Effector memory CD4-positive, alpha-beta T cell (primary cell): ENCODE measurements at places on chromosomes 7 and 10.

- no peak for DNase-seq
These were observed 87.5 kb upstream of the ZNF92 start for GRCh38 chr7:65285906-65286864.

GRCh38 chr7:29397398-29397797, 166.2 kb upstream of the PRR15 start:
- no peak for DNase-seq

GRCh38 chr7:19116121-19117090, 1.0 kb downstream of the TWIST1 start:
- no peak for DNase-seq

DNA sequence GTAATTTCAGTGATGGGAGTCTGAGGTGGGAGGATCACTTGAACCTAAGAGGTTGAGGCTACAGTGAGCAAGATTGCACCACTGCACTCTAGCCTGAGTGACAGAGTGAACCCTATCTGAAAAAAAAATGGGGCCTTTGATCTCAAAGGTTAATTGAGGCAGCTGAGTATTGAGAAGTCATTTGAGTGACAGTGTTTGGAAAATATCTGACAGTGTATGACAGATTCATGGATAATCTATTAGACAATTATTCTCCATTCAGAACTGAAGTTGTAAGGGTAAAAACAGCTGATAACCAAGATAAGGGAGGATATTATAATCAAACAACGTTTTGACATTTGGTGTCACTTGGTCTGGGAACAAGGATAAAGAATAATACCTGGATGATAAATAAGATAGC, 50.9 kb upstream of the CD36 start:
- no peak for DNase-seq

- DNase-seq: no peak
These were observed 53.3 kb upstream of the TCF7L2 start for GRCh38 chr10:112896722-112897121.

DNA sequence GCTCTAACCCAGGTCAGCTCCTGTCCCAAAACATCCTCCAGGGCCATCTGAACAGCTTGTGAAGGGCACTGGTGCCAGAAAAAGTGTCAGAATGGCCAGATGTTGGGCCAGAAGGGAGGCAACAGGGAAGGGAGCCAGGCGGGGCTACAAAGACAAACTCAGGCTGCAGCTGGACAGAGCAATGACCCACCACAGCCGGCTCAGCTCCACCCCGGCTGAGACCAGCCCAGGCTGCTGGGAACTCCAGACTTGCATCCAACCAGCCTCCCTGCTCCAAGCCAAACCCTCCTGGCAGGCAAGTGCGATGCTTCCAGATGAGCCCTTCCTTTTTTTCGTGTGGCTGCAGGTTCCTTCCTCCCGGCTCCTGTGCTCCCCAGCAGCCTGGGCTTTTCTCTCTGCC, 466.9 kb downstream of the PTPRN2 start:
- no peak for DNase-seq

DNA sequence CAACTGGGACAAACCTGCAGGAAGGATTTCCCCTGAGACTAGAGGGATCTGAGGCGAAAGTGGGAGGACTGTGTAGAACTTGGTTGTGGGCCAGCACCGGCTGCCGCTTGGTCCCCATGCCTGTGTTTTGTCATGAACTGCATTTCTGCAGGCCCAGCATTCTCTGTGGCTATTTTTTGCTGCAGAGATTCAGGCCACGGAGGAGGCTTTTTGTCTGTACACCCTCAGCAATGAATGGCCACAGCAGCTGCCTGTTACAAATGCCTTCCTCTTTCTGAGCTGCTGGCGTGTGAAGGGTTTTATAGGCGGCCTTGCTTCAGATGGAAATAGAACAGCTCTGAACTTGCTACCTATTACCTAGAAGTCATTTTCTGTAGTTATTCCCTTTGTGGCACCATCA, 164.4 kb downstream of the SH2D4B start:
- no peak for DNase-seq
